ENCODE measurements at places on chromosomes 7 and 10. TPM values are rescaled to one million over a fixed set of nuclear protein-coding genes. Genes with fewer than 3 reads are reported as not detected.
A peak's percentile ranks its signal among the peaks of the same experiment; 100 is the strongest.

DNA sequence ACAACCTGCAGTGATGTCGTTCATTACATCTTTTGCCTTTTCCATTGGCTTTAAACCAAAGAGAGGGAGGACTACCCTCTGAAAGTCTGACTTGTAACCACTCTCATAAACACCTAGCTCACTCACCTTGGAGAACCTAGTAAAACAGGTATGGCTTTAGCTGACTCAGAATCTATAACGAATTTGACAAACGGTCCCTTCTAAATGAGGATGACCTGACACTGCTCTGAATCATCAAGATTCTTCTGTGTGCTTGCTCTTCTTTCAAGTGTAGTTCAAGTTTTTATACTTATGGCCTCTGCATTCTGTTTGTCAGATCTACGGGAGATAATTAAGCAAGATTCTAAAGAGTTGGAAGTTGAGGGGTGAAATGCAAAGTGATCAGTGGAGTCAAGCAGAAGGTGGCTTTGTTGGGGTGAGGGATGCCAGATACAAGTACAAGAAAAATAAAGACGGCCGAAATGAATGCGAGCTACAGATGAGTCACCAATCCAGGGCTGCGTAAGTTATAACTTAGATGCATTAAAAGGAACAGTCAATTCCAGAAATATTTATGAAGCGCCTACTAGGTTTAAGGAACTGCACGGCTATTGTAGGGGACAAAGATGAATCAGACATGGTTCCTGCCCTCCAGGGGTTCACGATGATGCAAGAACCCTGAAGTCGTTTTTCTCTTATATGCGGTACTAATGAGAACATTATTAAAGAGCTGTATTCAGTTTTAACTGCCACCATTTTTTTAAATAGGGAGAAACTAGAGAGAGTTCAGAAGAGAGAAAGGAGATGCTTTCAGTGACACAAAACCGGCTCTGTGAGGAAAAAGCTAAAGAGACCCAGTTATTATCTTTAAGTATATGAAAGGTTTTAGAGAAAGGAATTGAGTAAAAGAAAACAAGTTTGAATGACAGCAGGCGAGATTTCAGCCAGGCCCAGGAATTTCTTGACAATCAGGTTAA is 6.5 kb downstream of the HIPK2 start:
- no peak for DNase-seq

DNA sequence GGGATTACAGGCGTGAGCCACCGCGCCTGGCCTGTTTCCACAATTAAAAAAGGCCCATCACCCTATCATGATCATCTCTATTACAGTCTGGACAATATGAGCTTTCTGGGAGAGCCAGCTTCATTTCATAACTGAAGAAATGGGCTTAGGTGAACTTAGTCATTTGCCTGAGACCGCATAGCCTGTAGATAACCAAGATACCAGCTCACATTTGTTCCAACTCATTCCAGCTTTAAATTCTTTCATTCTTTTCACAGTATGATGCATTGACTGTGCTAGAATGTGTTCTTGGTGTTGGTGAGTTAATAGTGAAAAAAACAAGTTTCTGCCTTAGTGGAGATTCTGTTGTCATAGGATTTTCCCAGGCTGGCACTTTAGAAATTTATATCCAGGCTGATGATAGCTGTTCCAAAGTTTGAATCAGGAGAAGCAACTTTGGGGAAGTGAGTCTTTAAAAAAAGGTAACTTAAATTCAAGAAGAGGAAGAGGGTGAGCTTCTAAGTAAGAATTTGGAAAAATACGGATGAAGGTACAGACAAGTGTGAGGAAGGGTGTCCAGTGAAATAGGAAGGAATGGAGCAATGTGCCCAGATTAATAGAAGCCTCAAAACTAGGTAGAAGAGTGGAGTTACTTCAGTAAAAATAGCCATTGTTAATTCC is 2.1 kb upstream of the H2AZ2 start:
- no peak for DNase-seq

GRCh38 chr10:44195112-44196007 is 189.5 kb downstream of the CXCL12 start:
- peak; percentile 73 for DNase-seq

DNA sequence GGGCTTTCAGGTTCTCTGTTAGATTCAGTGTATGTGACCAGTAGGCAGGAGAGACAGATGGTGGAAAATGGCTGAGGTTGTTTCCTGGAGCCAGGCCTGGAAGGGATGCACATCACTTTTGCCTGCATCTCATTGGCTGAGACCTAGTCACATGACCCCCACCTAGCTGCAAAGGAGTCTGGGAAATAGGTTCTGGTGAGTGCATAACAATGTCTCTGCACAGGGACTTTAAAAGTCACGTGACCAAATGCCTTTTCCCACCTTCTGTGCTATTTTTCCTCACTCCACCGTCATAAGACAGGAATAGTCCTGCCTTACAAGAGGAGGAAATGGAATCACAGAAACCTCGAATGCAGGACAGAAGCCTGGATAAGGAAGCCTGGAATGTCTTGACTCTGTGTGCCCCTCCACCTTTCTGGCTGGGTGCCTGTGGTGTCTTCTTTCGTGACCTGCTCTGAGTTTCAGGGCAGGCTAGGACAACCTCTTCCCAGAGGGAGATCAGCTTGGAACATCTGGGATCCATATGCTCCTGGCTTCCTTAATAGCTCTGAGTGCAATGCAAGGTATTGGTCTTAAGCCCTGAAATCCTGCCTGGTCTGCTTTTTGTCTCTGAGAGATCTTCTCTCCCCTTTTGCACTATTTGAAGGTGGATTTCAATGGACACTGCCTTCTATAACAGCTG is 139.9 kb upstream of the ZNF438 start:
- DNase-seq: no peak

DNA sequence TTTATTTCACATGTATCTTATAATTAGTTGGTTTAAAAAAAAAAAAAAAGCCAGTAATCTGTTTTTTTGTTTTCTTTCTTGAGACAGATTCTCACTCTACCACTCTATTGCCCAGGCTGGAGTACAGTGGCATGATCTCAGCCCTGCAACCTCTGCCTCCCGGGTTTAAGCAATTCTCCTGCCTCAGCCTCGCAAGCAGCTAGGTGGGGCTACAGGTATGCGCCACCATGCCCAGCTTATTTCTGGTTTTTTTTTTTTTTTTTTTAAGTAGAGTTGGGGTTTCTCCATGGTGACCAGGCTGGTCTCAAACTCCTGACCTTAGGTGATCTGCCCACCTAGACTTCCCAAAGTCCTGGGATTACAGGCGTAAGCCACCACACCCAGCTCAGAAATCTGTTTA is 34.1 kb upstream of the CAPZA2 start:
- DNase-seq: no peak

DNA sequence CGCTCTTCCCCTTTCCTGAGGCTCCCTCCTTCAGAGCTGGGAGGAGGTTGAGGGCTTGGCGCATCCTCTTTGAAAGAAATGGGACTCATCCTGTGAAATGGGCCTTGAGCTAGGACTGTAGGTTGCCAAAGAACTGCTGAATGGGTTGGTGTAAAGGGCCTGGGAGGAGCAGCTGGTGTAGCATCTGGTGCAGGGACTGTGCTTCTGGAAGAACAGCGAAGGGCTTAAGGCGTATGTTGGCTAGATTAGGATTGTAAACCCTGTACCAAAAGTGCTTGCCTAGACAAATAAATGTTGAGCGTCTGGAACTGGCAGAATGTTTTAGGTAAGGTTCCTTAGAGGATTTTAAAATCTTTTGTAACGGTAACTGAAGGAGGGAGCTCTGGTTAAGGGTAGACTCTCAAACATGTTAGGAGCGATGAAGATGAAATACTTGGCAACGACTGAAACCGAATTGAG is 563 bp downstream of the STAM start:
- no peak for DNase-seq

GRCh38 chr10:54958844-54959243 is 157.8 kb upstream of the PCDH15 start:
- DNase-seq: no peak

Gene SPRN
- total RNA-seq: not detected

Data from breast epithelium (tissue), 4 donors.